ENCODE measurements at places on chromosomes 4 and X.

DNA sequence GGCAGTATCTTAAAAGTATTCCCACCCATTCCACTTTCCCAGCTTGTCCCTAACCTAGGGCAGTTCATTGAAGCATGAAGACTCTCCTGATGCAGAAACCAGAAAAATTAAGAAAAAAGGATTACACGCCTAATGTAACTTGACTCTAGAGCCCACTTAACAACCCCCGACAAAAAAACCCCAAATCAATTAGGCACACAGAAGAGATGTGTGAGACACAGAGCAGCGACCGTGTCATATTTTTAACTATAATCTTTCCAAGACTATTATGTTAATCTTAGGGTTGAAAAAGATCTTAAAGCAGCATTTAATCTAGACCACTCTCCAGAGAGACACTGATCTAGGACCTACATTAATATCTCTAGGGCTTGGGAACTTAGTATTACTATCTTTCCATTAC lies 1.3 kb downstream of the YTHDC1 start:
- no peak for DNase-seq

- no peak for DNase-seq
Measured at GRCh38 chr4:184548316-184548647, 73.9 kb upstream of the IRF2 start.

GRCh38 chrX:124462931-124463330 lies 116.6 kb downstream of the SH2D1A start:
- DNase-seq = no peak

DNA sequence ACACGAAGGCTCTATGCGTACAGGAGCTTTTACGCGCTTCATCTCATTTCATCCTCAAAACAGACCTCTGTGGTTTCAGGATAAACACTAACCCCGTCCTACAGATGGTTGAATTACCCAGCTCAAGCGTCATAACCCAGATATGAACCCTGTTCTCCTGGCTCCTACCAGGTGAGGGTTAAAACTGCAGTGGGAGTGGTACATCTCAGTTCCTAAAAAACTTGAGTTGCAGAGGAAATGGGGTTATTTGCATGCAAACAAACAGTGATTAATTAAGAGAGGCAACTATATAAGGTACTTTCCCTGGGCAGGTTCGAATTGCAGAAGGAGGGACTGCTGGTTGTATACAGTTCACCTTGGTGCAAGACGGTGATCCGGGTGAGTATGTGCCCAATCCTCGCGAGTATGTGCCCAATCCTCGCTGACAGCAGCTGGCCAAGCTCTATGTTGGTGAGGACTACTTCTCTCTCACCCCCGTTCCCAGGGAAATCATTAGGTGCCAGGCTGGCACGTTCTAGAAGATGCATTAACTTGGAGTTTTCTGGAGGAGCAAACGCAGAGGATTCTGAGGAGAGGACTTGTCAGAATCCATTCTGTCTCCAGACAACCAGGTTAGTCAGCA lies 72.6 kb downstream of the FHDC1 start:
- no peak for DNase-seq

GRCh38 chr4:7645956-7646355 lies 211.2 kb upstream of the PSAPL1 start:
- no peak for DNase-seq
